AG04450 (cell line): ENCODE measurements at places on chromosomes 2 and 18.

DNA sequence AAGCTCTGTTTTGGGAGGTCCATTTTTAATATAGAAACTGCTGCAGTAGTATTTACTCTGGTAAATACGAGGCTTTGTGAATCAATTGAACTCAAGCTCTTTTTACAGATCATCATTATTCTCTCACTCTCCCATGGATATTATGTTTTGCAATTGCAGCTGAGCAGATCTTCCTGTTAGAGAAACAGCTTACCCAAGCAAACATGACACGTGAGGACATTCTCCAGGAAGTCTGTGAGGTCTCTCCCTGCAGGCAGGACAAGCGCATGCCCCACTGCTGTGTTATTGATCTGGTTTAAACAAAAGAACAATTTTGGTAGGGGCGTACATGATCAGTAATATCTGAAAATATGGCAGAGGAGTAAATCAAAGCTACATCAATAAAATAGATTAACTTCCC is 72.1 kb downstream of the COL6A3 start:
- DNase-seq, result no peak

DNA sequence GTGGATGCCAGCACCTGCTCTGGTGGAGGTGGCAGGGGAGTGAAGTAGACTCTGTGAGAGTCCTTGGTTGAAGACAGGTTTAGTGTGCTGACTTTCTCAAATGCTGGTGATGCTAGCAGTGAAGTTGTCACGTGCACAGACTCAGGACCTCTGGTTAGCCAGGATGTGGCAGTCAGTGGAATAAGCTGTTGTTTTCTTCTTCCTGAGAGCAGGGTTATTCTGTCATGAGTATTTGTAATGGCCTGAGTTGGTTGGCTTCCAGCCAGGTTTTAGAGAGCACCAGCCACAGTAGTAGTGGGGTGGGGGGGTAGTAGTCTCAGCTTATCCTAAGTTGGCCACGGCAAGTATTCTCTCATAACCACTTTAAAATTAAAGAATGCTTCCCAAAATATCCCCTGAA is 238.5 kb upstream of the FBXO11 start:
- DNase-seq, result no peak

DNA sequence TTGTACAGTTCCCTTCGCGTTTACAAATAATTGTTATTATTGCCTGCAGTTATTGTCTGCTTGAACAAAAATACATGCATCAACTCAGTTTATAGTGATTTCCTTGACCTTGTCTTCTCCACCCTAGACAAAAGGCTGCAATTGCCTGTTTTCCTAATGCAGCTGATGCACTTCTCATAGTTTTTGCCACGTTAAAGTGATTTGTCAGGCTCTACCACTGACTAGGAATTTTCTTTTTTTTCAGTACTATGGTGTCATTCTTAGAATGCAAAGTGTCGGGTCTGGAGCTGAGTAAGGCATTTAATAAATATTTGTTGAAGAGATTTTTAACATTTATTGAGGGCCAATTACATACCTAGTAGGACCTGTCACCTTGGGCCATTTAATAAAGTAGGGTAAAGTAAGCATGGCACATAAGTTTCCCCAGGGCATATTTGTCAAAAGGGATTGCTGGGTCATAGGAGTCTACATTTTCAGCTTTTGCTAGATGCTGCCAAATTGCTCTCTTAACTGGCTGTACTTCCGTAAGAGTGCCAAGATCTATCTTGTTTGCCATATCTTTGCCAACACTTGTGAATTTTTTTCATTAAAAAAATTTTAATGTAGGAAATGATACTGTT is 24.1 kb downstream of the ACSL3 start:
- no peak for DNase-seq

DNA sequence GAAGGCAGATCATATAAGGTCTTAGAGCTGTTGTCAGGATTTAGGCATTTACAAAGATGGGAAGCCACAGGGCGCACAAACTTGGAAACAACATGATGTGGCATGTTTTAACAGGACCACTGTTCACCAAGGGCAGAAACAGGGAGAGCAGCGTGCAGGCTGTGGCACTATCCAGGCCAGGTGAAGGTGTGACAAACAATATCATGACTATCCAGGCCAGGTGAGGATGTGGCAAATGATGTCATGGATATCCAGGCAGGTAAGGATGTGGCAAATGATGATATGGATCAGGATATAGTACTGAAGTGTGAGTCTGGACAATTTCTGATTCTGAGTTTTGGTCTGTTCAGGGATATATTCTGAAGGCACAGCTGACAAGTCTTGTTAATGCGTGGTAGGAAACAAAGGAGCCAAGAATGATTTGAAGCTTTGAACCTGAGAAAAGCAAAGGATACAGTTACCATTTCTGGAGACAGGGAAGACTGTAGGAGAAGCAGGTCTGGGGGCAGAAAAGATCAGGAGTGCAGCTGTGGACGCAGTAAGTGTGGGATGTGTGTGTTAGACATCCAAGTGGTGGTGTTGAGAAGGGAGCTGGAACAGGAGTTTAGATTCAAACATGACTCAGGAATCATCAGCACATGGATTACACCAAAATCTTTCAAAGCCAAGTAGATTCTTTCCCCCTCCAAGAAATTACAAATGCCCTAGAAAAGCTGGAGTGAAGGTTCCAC is 205.9 kb downstream of the TMEM163 start:
- no peak for DNase-seq

- no peak for DNase-seq
These were observed 13.3 kb downstream of the OBSL1 start for GRCh38 chr2:219557791-219558785.

- DNase-seq, result no peak
These were observed 16.5 kb downstream of the AGAP1 start for GRCh38 chr2:235510318-235510717.

GRCh38 chr2:198775737-198776136 is 682.0 kb downstream of the SATB2 start:
- no peak for DNase-seq

- DNase-seq, result no peak
These were observed 142.4 kb downstream of the CCBE1 start for GRCh38 chr18:59554796-59555335.

GRCh38 chr2:11697103-11697871 is 27.3 kb upstream of the NTSR2 start:
- no peak for DNase-seq

DNA sequence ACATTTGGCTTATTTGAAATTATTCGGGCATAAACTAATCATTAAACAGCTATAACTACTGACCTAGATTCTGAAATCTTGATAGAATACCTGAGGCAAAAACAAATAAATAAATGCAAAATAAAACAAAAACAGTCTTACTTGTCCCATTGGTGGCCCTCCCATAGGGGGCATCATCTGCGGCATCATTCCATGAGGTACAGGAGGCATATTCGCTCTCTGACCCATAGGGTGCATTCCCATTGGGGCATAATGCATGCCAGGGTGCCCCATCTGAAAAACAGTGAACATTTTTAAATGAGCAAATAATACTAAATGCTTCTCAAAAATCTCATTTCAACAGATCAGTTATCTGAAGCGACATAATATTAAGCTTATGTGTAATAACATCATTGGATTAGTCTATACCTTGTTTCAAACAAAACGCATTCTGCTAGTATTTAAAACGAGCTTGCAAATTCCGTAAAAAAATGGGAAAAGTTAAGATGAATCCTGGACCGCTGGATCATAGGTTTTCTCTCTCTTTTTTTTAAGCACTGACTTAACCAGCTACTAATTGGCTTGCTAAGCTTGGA is 1.3 kb downstream of the PRPF40A start:
- DNase-seq, result no peak

GRCh38 chr18:37393945-37394609 is 171.5 kb downstream of the CELF4 start:
- peak; percentile 59 for DNase-seq

- DNase-seq, result no peak
These were observed 616.0 kb downstream of the FBXO15 start for GRCh38 chr18:73531601-73532000.

GRCh38 chr18:28880856-28881255 is 703.9 kb upstream of the CDH2 start:
- no peak for DNase-seq

GRCh38 chr2:109330056-109330455 is 201.1 kb downstream of the SH3RF3 start:
- no peak for DNase-seq

DNA sequence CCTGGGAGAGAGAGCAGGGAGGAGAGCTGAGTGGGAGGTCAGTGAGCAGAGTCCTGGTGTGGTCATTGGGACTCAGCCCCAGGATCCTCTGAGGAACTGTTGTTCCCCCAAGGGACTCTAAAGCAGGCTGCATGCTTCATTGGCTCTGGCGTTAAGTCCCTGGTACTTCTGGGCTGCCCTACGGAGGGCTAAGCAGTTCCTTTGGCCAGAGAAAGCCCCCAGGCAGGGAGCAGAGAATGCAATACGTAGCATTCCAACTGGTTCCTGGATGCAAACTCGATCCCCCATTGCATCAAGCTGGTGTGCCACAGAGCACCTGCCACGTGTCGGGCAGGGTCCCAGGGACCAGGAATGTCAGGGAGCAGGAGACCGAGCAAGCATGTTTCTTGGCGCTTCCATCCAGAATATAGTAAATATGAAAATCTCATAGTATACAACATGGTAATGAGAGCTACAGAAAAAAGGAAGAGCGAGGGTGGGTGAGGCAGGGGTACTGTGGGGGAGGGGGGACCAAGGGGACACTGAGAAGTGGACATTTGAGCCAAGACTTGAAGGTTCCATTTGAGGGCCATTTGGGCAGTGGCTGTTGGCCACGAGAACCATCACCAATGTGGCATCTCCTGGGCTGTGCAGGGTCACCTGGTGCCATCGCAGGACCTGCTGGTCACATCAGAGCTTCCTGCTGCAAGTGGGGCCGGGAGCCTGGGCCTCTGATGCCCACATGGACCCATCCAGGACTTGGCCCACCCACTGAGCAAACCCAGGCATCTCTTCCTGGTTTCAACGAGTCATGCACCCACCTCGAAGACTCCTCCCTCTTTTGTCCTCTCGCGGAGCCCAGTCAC is 160.4 kb downstream of the ASB1 start:
- no peak for DNase-seq

DNA sequence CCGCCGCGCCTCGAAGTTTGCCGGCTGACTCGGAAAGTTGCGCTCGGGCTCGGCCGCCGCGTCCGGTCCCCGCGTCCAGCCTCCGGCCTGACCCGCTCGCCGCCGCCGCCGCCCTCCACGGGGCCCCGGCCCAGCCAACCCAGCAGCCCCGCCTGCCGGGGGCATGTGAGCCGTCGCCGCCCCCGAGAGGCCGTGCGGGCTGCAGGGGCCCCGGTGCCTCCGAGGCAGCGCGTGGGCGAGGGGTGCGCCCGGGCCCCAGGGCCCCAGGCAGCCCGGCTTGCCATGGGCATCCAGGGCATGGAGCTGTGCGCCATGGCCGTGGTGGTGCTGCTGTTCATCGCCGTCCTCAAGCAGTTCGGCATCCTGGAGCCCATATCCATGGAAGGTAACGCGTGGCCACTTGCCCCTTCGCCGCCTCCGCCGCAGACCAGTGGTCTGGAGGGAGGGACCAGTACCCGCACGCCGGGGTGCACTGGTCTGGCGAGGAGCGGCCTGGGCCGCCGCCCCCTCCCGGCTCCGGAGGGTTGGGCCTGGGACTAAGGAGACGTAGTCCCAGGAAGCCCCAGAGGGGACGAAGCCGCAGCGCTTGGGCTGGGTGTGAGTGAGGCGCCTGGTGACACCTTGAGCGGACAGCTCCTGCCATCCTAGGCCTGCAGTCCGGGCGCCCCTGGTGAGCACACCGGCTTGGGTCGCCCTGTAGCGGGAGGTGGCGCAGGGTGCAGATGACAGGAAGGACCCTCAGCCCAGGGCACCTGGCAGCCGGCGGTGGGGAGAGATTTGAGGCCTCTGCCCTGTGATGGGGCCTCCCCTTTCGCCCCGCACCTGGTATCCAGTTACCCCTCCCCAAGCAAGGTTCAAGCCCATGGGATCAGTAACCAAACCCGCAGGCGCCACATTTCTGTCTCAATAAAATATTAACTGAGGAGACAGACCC is 49.9 kb downstream of the KCNIP3 start:
- no peak for DNase-seq

- DNase-seq, result no peak
These were observed 118.2 kb downstream of the PAX3 start for GRCh38 chr2:222180619-222181018.

GRCh38 chr2:143205106-143205764 is 76.0 kb downstream of the ARHGAP15 start:
- no peak for DNase-seq

GRCh38 chr2:182949052-182949451 is 82.6 kb upstream of the FRZB start:
- no peak for DNase-seq

- no peak for DNase-seq
These were observed 2.6 kb downstream of the SEC11C start for GRCh38 chr18:59142274-59142673.
